ENCODE measurements at places on chromosomes 4 and X.

GRCh38 chr4:184688447-184688846, 38.9 kb downstream of the PRIMPOL start:
- DNase-seq = peak; percentile 8

DNA sequence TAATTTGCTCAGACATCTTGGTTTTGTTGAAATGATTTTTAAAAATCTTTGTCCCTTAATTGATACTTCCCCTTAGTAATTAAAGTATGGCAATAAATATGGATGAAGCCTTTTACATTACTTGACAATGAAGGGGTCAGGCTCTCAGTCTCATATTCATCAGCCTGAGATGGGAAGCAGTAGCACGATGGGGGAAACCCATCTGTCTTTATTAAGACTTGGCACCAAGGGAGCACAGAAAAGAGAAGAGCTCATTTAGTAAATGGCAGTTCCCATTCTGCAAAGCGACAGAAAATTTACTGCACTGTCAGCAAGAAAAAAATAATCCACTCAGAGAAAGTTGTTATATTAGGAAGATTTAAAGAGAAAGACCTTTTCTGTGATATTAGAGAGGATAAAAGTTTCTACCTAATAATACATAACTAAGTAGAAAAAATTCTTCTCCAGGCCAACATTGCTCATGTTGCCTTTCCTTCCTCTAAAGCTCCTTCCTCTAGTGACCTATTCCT, 7.9 kb upstream of the SERTM2 start:
- no peak for DNase-seq

DNA sequence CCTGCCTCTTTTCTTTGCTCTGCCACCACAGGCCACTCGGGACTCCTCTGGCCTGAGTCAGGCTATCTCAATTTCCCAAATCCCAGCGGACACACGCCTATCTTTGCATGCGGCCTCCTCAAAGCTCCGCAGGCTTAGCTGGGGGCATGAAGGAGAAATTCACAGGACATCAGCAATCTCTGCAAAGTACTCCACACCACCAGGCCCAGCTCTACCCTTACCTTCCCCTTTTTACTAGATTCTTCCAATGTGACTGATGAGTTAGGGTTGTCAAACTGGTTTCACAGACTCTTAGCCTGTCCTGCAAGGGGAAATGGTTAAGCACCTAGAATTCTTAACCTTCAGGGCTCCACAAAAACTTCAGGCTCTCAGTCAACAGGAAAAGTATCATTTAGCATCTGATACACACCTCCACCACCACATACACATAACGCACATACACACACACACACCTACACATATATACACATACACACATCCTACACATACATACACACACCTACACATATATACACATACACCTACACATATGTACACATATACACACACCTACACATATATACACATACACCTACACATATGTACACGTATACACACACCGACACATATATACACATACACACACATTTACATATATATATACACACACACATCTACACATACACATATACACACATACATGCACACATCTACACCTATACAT, 349.1 kb downstream of the ANK2 start:
- DNase-seq = no peak

- DNase-seq = no peak
Observed at GRCh38 chr4:102734591-102735385, 26.0 kb downstream of the MANBA start.

DNA sequence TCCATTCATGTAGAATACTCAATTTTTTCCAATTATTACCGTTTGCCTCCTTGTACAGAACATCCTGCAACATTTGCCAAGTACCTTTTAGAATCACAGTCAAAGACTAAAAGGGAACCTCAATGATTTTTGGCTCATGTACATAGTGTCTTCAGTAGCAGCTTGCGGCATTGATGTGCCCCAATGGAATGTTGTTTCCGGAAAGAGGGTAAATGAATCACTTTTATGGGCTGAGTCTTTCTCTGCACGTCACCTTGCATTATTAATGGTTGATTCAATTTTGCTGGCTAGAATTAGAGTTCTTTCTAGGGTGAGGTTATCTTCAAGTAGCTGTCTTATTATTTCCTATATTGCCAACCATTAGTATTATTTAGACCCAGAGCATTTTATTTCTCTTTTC, 116.9 kb upstream of the GABRA2 start:
- DNase-seq = no peak

- no peak for DNase-seq
Observed at GRCh38 chr4:70925418-70925817, 23.2 kb downstream of the MOB1B start.

- DNase-seq = no peak
Observed at GRCh38 chr4:71126719-71127118, 133.3 kb downstream of the DCK start.

All from stimulated activated CD4-positive, alpha-beta T cell treated with anti-CD3 and anti-CD28 coated beads, Interleukin-4, amount 100 ng/mL, for 1 hour (primary cell).